OCI-M1 (cell line): ENCODE measurements at places on chromosomes 12 and 14.

DNA sequence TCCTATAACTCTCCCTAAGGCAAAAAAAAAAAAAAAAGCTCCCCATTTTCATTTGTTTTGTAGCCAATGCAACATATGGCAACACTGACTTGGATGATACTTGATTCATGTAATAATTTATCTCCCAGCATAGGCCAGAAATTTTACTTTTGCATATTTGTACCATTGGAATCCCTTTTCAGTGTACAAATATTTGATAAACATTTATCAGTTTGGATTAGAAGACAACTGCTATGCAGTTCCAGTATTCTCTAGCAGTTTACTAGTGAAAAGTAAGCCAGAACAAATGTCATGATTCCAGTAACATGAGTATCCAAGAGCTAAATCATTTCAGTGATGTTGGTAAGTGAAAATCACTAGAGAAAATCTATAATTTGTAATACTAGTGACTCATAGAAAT, 392.3 kb downstream of the CCER1 start:
- DNase-seq = no peak

DNA sequence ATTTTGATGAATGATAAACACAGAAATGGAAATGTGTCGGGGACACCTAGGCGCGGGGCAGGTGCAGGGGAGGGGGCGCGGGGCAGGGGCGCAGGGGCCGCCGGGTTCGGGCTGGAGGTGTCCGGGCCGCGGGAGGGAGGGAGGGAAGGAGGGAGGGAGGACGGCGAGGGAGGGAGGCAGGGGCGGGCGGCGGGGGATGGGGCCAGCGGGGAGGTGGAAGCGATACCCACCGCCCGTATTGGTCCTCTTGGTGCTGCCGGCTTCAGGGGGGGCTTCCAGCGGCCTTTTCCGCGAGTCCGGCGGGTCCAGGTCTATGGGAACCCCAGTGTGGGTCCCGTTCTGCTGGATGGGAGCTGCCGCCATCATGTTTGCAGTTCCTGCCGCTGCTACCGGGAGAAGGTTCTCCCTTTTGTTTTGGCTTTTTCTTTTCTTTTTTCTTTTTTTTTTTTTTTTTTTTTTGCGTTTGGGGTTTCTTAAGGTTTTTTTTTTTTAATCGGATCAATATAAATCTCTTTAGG, 703 bp downstream of the NOVA1 start:
- DNase-seq = no peak

DNA sequence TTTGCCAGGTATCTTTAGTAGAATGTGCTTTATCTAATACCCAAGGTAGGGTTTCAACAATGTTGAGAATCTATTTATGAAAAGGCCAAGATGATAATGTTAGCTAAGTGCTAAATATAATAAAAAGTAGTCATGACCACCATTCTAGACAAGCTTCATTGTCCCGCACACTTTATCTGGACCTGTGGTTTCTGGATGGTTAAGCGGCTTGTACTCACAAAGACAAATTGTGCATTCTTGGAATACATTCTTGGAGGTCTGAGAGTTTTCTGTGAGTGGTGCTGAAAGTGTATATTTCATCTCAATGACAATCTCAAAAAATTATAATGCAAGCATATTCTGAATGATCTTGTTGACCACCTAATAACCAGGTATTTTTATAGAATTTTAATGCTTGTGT, 646.9 kb downstream of the DIO2 start:
- DNase-seq = no peak

GRCh38 chr14:39107591-39107996, 4.6 kb upstream of the SEC23A start:
- DNase-seq = peak; percentile 63

DNA sequence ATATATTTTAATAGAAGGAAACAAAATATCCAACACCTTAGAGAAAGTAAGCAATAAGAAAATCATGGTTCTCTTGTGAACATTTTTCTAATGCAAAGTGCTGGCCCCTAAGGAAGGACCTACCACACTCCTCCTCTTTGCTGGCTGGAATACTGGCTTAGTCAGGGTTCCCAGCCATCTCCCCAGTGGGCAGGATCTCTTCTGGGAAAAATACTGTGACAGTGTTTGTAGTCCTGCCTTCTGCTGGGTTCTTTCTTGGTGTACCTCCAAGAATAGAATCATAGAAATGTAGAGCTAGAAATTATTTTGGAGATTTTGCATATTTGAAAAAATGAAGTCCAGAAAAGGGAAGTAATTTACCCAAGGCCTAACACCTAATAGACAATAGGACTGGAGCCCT, 31.9 kb downstream of the KCNMB4 start:
- DNase-seq = no peak

GRCh38 chr14:35406506-35407305, 2.2 kb upstream of the NFKBIA start:
- DNase-seq = peak; percentile 78

DNA sequence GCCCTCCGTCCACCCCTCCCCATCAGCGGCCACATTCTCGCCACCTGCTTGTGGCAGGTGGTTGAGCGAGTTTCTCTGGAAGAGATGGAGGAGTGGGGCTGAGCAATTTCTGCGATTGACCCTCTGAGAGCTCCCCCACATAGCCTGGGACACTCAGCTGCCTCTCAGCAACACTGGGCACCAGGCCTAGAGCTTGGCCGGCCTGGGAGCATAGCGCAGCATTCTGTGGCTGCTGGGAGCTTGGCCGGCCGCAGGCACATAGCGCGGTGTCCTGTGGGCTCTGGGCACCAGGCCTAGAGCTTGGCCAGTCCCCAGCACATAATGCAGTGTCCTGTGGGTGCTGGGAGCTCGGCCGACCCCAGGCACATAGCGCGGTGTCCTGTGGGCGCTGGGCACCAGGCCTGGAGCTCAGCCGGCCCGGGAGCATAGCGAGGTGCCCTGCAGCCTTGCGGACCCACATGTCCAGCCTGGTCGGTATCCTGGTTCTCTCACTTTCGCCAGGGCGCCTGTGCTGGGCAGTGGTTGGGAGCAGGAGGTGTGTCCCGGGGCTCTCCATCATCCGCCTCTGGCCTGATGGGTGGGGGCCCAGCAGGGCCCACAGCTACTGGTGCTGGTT, 43.8 kb downstream of the LRCOL1 start:
- DNase-seq = no peak

GRCh38 chr12:102992720-102993119, 35.2 kb downstream of the ASCL1 start:
- no peak for DNase-seq

- DNase-seq = no peak
Observed at GRCh38 chr14:93972618-93973205, 3.7 kb downstream of the ASB2 start.

GRCh38 chr12:125205386-125205785, 140.2 kb downstream of the AACS start:
- no peak for DNase-seq

- DNase-seq = no peak
Observed at GRCh38 chr14:53019406-53019805, 68.6 kb upstream of the FERMT2 start.

GRCh38 chr12:6384499-6385436, 806 bp downstream of the LTBR start:
- no peak for DNase-seq

DNA sequence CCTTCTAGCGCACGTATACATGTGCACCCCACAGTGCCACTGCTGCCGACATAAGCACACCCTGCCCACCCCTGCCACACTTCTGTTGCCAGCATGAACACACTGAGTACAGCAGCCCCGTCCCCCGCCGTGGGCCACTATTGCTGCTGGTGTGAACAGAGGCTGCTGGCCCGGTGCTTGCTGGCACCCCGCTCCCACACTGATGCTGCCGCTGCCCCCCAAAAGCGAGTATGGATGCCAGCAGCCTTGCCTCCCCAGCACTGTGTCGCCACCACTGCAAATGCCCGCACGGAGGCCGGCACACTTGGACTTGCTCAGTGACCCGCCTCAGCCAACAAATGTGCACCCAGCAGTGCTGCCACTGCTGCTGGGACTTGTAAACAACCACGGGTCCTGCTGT, 872.4 kb upstream of the ATXN7L3B start:
- no peak for DNase-seq

- DNase-seq = no peak
Observed at GRCh38 chr12:90729736-90730135, 225.2 kb downstream of the CCER1 start.

DNA sequence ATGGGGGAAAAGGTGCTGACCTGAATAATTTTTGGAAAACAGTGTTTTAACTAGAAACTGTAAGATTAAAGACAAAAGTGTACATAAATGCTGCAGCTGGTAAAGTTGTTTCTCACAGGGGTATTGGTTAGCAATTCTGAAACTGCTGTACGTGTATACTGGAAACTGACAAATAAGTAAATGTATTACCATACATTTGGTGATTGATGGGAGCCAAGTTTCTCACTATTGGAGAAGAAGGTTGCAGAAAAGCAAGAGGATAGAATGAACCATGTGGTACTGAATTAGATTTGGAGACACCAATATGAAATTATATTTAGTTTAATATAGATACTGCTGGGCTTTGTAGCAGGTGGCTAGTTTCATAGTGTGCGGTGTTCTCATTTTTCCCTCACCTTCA, 19.6 kb upstream of the FBXO33 start:
- no peak for DNase-seq

GRCh38 chr12:110343114-110343513, 60.4 kb downstream of the ANAPC7 start:
- no peak for DNase-seq

GRCh38 chr12:109065154-109065852, 12.9 kb downstream of the USP30 start:
- DNase-seq = no peak

DNA sequence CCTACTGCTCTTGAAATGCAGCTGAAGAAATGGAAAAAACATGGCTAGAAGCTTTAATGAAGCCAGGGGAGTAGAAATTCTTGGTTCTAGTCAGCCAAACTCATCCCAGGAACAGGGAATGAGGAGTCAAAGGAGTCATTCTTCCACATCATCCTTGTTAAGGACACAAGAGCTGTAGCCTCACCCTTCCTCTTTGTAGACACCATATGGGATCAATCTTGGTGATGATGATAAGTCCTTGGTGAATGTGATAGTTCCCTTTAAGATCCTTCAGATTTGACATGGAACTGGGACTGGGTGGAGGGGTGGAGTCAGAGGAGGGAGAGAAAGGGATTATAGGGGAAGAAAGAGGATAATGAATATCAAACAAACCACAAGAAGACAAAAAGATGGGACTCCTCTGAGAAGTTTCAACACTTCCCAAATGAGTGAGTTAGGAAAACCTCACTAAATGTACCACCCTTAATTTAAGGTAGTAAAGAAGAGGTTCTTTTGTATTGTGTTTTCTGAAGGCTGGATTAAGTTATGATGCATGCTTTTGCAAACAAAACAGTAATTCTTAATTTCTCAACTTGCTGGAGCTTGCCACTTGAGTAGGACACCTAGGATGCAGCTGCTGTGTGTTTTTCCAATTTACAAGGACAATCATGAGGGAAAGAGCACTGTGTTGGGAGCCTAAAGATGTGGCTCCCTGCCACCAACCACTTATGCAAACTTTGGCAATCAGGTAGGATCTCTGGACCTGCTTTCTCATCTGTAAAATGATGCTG, 104.0 kb downstream of the WIF1 start:
- DNase-seq = no peak

DNA sequence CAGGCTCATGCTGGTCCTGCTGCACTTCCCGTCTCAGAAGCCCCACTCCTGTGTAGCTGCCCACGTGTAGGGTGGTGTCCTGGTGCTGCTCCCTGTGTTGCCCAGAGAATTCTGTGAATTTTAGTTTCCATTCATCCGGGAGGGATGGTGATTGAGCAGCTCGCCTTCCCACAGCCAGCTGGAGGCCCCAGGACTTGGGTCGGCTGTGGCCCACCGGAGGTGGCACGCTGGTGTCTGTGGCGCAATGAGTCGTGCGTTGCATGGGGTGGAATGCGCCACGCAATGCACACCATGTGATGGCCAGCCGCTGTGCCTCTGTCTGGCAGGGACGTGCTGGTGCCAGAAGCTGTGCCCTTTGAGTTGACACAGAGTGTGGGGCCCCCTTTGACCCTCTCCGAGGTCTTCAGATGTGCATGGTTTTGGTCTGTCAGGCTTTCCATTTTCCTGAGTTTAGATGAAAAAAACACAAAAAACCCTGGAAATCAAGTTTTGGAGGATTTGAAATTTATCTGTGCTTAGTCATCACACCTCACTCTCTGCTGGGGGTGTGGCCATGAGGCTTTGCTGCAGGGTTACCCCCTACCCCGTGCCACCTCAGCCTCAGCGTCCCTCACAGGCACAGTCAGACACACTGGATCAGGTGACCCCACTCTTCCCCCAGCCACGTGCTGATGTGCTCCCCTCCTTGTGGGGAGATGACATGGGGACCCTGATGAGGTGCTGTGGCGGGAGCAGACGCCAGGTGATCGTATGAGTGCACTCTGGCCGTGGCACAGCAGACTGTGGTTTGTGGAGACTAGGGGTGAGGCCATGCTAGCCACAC, 64.6 kb downstream of the EP400 start:
- no peak for DNase-seq

- no peak for DNase-seq
Observed at GRCh38 chr12:27343255-27344000, 10.8 kb downstream of the BMAL2 start.

GRCh38 chr14:67002994-67003753, 186.1 kb upstream of the GARIN2 start:
- no peak for DNase-seq

DNA sequence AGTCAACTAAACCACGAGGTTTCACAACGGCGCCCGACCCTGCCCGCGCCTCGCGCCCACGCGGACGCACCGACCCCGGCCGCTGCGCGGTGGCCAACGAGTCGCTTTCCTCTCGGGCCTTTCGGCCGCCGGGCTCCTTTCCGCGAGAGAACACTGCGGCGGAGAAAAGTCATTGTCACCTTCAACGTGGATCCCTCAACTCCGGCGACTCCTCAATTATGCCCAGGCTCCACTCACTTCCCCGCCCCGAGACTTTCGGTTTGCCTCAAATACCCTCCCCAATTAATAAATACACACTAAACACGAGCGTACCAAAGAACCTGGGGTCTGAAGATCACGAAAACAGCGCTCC, 450 bp downstream of the SINHCAF start:
- no peak for DNase-seq

GRCh38 chr12:70031046-70031445, 206.0 kb downstream of the MYRFL start:
- no peak for DNase-seq

- DNase-seq = no peak
Observed at GRCh38 chr12:1805441-1806081, 14.8 kb upstream of the LRTM2 start.

DNA sequence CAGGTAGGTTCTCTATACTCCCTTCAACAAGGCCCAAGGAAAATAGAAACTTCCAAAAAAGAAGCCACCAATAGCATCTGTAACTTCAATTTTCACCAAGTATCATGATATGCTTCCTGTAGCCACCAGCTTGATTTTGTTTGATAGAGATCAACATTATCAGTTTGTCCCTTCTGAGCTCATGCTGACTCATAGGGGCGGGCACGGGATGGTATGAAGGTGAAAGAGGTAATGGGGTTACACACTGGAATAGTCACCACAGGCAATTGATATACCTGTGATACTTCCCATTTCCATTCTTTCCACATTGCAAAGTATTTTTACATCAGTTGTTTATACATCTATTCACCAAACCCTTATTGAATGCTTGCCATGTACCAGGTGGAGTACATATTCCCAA, 134.1 kb downstream of the KCNA5 start:
- DNase-seq = no peak

GRCh38 chr12:1324910-1325309, 269.5 kb downstream of the FBXL14 start:
- DNase-seq = peak; percentile 85

GRCh38 chr12:89250213-89250612, 102.1 kb downstream of the DUSP6 start:
- no peak for DNase-seq
